ENCODE measurements at places on chromosomes 5 and 9.

- DNase-seq = no peak
Observed at GRCh38 chr5:150144879-150145278, 10.8 kb downstream of the PDGFRB start.

GRCh38 chr5:159975462-159976019 is 33.4 kb upstream of the TTC1 start:
- no peak for DNase-seq

GRCh38 chr5:132024789-132025402 is 13.4 kb upstream of the ACSL6 start:
- DNase-seq = no peak

- no peak for DNase-seq
Observed at GRCh38 chr9:120365386-120365785, 214.6 kb downstream of the CDK5RAP2 start.

DNA sequence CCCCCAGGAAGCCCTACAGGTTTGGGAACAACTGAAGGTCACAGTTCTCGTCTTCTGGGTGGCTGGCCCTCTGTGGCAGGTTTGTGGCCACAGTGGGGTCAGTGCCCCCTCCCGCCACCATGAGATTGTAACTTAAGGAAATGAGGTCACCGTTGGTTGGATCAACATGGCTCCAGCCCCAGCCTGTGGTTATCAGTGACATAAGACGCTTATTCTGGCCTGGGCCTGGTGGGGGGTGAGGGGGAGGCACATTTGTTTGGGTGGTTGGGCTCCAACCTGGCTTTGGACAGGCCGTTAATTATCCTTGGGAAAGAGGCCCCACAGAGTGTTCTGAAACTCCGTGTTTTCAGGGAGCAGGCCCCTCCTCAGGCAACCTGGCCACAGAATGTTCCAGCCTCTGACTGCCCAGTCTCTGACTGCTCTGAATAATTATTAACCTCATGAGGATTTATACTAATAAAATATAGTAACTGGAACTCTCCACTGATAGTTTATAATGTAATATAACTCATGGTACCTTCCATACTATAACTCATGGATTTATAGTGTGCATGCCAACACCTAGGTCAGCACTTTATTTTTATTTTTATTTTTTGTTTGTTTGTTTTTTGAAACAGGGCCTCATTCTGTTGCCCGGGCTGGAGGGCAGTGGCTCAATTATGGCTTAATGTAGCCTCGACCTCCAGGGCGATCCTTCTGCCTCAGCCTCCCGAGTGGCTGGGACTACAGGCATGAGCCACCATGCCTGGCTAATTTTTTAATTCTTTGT is 58.0 kb upstream of the RPL26L1 start:
- DNase-seq = no peak

DNA sequence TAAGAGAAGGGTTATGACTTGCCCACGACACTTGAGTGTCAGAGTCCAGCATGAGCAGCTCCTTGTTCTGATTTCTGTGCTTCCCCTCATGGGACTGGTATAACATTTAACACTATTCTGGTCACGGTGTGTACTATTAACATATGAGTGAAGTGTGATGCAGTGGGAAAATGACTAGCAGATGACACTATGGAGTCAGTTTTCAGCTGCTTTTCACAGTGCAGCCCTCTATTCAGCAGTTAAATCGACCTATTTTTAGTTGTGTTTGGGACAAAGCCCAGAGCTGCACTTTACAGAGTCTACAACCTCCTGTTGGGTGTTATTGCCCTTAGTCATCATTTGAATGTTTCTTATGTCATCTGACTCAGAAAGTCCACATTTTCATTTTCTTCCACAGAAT is 59.1 kb downstream of the CHSY3 start:
- DNase-seq = no peak

DNA sequence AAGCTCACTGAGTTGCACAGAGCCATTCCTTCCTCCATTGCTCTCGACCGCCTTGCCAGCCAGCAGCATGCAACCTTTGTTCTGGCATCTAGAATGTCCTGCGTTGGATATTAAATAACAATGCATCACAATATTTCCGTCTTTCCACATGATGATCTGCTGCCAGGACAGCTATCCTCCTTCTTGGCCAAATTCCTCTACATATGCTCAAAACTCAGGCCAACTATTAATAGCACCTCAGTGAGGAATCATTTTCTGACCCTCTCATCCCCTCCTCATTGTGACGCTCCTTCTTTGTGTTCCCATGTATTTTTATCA is 128.6 kb downstream of the MYO10 start:
- no peak for DNase-seq

- no peak for DNase-seq
Observed at GRCh38 chr5:10573487-10574145, 9.7 kb downstream of the ANKRD33B start.

DNA sequence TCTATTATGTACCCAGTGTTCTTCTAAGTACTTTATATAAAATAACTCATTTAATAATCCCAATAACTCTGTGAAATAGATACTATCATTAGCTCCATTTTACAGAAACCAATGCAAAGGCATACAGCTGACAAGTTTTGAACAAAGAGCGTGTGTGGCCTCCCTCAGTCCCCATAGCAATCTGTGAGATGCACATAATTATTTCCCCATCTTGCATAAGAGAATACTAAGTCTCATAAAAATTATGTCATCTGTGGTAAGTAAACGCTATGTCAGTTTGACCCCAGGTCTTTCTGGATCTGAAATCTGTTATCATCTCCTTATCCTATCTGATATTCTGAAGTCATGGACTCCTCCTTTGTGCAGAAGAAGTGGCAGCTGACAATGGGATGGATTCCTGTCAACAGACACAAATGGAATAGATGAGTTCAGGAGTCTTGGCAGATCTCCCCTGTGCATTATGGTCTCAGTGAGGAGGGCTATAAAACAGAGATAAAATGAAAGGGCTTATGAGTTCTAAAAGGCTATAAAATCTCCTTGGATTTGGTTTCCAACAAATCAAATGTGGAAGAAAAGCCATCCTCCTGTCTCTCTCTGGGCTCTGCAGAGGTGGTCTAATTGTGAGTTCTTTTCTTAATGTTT is 162.5 kb upstream of the TLE4 start:
- no peak for DNase-seq

DNA sequence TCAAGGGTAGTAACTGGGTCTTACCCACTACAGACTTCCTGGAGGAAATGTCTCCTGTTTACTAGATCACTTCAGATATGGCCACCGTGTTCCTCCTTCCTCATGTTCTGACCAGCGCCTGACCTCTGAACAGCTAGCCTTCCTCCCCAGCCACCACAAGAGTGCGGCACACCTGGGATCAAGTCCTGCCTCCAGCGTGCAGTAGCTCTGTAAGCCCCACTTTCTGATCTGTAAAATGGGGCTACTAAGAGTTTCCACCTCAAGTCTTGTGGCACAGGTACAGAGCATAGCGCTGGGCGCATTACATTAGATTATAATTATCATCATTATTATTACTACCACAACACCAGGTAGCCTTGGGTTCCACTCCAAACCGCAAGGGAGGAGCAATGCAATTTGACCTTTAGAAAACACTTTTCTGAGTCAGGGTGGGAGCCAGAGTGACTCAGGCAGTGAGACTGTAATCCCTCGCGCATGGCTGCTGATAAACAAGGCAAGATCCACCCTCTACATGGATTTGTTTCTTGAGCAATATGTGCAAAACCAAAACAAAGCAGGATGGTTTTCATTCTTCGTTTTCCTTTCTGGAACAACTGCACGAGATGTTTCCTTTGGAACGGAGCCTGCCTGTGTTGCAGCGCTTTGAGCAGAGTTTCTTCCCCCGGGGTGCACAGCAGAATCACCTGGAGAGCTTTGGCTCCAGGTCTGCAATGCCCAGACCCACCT is 65.0 kb upstream of the ANGPTL2 start:
- DNase-seq = no peak
